GM23338 (cell line): ENCODE measurements at places on chromosomes 13 and 19.
A peak's percentile ranks its signal among the peaks of the same experiment; 100 is the strongest.

DNA sequence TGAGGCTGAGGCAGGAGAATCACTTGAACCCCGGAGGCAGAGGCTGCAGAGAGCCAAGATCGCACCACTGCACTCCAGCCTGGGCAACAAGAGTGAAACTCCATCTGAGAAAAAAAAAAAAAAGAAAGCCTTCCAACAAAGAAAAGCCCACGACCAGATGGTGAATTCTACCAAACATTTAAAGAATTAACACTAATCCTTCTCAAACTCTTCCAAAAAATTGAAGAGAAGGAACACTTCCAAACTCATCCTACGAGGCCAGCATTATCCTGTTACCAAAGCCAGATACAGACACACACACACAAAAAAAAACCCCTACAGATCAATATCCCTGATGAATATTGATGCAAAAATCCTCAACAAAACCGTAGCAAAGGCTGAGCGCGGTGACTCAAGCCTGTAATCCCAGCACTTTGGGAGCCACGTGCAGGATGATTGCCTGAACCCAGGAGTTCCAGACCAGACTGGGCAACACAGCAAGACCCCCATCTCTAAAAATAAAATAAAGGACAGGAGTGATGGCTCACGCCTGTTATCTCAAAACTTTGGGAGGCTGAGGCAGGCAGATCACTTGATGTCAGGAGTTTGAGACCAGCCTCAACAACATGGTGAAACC, 6.2 kb upstream of the EVI5L start:
- DNase-seq: no peak

DNA sequence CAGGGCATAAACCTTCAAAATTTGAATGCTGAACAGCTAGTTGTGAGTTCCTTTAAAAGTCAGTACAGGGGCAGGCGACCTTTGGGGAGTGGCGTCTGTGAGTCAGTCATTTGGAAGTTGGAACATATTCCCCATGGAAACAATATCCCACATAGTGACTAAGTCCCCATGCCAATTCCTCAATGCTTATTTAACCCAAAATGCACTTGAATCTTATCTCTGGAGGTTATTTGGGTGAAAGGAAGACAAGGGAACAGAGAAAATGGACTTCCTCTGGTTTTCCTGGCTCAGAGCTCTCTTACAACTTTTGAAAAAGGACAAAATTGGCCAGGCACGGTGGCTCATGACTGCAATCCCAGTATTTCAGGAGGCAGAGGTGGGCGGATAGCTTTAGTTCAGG, 479.2 kb upstream of the NBEA start:
- DNase-seq: no peak

DNA sequence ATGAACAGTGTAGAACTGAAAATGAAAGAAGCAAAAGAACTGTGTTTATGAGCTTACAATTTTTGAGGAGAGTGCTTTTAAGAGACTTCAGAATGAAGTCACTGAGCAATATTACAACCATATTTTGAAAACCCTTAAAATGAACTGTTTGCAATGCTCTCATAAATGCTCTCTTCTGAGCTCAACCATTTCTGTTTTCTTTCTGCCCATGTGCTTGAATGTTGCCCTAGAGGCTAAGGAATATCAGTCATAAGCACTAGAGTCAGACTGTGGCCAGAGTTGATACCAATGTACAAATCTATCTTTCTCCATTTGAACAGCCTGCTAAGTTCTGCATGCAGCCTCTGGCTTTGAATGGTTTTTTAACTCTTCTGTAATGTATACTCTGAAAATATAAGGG, 1092.8 kb downstream of the PCDH9 start:
- no peak for DNase-seq

GRCh38 chr19:42301646-42302203, at the start of gene PRR19:
Gene PRR19, plus strand, starts transcription at chr19:42302132. Its CDS starts 7,453 bp downstream, at chr19:42309585.
- peak; percentile 57 for DNase-seq

DNA sequence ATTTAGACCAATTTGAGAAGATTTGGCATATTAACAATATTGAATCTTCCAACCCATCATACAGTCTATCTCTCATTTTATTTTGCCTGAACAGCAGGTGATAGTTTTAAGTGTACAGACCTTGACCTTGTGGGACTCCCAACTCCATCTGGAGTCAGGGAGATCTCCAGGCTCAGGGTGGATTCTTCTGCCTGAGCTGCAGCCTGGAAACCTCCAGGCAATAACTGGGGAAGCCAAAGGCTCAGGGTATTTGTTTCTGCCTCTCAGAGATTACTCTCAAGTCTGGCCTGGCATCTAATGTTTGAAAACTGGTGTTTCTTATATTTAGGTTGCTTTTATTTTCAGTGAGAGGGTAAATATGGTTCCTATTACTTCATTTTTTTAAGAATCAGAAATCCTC, 102.1 kb upstream of the C1QTNF9B start:
- no peak for DNase-seq

- DNase-seq: peak; percentile 26
Measured at GRCh38 chr19:35559281-35559659, 4.2 kb downstream of the ATP4A start.

DNA sequence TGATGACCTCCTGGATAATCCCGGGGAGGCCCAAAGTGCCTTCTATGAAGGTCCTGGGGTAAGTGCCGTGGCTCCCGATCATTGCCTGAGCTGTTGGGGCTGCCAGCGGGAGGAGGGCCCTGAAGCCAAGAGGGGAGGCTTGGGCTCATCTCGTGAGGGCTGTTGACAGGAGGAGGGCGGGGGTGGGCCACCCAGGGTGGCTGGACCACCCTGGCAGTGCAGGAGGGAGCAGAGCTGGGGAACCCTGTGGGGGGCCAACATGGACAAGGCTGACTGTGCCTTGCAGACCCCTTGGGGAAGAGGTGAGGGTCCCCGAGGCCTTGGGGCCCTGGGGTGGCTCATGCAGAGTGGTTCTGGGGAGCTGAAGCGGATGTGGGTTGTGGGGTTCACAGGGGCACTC, 37.4 kb upstream of the EHD2 start:
- DNase-seq: no peak

- no peak for DNase-seq
Measured at GRCh38 chr13:87444135-87444534, 227.0 kb upstream of the SLITRK5 start.

GRCh38 chr13:98853771-98854221, 101.3 kb upstream of the SLC15A1 start:
- DNase-seq: no peak

- DNase-seq: peak; percentile 41
Measured at GRCh38 chr19:35715981-35716800, 1.6 kb upstream of the KMT2B start.

GRCh38 chr19:13018035-13018914, 23.0 kb downstream of the NFIX start:
- DNase-seq: peak; percentile 70

GRCh38 chr13:80361883-80362327, 21.0 kb upstream of the SPRY2 start:
- peak; percentile 60 for DNase-seq

DNA sequence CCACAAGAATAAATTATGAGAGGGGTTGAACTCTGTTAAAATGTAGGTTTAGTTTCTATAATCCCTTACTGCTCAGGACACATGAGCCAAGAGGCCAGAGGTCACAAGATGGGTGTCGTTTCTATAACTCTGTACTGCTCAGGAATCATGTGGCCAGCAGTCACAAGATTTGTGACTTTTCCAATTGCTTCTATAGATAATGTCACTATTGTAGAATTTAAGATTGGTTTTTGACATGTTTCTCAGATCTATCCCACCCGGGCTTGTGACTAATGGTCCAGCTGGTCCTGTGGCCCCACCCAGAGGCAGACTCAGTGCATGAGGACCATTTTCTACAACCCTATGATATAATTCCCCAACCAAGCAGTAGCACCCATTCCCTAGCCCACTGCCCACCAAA, 662.0 kb upstream of the KLF12 start:
- DNase-seq: no peak

GRCh38 chr13:66087269-66087710, 1142.8 kb downstream of the PCDH9 start:
- no peak for DNase-seq

DNA sequence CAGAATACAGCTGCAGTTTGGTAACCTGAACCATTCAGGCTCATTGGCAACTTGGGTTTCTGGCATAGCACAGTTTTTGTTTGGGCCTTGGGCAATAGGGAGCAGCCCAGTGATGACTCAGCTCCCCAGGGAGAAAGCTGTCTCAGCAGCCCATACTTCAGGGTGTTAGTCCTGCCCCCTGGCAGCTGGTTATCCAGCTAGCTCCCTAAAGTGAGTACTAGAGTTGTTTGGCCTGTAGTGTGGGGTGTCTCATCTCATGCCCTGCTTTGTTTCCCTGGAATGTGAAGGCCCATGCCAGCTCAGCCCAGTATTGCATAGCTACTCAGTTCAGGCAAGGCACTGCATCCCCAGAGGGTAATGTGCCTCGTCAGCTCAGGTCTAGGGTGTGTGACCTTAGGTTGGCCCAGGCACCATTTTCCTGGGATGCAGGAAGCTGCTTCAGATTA, 18.2 kb upstream of the ZNF543 start:
- DNase-seq: no peak

DNA sequence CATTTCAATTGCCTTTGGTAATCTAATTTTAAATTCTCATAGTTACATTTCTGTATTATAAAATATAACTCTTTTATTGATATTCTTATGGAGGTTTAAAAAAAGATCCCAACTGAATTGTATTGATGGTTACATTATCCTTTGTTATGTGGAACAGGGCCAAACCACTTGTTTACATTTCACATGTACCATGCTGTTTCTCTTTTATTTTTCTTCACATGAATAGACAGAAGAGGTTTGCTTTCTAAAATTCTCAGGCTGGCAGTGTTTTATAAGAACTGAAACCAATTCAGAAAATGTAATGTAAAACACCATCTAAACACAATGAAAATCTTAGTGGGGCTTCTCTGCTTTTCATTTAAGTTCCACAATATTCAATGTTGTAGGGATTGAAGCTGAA, 122.5 kb downstream of the GPC5 start:
- no peak for DNase-seq

- DNase-seq: no peak
Measured at GRCh38 chr13:29490561-29490885, 105.0 kb downstream of the SLC7A1 start.

DNA sequence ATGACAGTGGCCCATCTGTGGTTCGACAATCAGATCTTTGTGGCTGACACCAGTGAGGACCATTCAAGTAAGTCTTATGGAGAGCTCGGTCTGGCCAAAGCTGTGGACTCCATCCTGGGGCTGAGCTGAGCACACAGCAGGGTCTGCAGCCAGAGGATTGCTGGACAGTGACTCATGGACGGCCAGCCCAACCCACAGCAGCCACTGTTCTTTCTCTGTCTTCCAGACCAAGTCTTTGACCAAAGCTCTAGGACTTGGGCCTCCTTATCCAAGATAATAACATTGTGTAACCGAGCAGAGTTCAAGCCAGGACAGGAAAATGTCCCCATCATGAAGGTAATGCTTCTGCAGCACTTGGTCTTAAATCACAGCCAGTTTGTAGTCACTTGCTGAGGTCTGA, 12.4 kb downstream of the ATP12A start:
- no peak for DNase-seq

DNA sequence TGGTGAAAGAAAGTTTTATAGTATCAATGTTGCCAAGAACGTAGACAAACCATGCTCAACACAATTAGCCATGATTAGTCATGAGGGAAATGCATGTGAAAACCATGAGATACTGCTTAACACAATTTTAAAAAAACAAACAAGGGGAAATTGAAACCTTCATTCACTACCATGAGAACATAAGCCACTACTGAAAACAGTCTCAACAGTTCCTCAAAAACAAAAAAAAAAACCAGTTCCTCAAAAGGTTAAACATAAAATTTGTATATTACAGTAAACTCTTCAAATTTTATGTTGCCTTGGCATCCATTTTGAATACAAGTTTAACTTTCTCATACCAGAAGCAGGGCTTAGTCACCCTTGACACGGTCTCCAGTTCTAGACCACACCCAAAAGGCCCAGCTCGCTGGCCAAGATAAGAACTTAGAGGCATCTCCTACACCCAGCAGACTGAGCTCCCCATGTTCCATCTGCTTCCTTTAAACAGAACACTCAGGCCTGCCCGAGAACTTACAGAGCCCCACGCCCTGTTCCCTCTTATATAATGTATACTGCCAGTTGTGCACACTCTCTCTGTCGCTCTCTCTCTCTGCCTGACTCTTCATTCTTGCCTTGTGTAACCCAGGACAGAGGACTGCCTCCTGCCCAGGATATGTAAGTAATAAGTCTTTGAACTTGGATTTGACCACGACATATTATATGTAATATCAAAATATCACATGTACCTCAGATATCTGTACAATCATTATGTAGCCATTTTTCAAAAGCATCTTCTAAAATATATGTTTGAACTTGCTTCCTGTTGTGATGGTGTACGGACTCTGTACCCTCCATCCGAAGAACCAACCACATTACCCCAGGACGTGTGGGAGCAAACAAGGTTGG, 67.4 kb downstream of the STK24 start:
- DNase-seq: no peak

DNA sequence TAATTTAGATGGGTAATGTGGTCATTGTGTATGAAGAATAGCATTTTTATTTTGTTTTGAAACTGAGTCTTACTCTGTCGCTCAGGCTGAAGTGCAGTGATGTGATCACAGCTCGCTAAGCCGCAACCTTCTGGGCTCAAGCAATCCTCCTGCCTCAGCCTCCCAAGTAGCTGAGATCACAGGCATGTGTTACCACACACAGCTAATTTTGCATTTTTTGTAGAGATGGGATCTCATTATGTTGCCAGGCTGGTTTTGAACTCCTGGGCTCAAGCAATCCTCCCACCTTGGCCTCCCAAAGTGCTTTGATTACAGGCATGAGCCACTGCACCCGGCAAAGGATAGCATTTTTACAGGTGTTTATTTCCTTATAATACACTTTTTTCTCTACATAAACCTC, 36.6 kb downstream of the SERTM1 start:
- no peak for DNase-seq

GRCh38 chr13:61128850-61129645, 286.6 kb downstream of the PCDH20 start:
- no peak for DNase-seq

- DNase-seq: no peak
Measured at GRCh38 chr19:38290631-38291147, 13.4 kb upstream of the C19orf33 start.

DNA sequence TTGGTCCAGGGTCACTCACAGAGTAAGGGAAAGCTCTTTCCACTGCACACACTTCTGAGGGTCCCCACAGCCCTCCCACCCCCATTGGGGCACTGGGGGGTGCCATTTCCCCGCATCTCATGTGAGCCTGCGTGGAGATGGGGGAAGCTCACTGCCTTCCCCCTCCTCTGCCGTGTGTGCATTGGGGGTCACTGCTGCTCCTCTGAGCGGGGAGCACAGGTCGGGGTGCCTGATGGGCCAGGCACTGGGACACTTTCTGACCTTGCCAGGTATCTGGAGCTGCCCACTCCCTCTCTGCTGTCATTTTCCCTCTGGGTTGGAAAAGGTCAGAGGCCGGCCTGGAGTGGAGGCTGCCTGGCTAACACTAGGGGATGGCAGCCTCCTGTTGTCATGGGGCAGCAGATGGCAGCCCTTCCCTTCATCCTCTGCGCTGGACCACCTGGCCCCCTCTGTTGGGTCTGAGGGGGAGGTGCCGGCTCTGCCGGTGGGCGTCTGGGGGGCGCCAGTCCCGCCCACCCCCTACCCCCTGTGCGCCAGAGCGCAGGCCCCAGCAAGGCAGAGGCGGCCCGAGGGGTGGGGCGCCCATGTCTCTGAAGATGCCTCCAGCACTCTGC, 9.1 kb downstream of the SSBP4 start:
- no peak for DNase-seq

GRCh38 chr13:89784161-89784809, 1563.2 kb upstream of the MIR17HG start:
- no peak for DNase-seq
